ENCODE measurements at places on chromosomes 7 and 10.
A peak's percentile ranks its signal among the peaks of the same experiment; 100 is the strongest.

- DNase-seq, result no peak
These were observed 418.5 kb upstream of the SEMA3A start for GRCh38 chr7:84612981-84613681.

- DNase-seq, result peak; percentile 43
These were observed 8.0 kb upstream of the BEND7 start for GRCh38 chr10:13536674-13537366.

DNA sequence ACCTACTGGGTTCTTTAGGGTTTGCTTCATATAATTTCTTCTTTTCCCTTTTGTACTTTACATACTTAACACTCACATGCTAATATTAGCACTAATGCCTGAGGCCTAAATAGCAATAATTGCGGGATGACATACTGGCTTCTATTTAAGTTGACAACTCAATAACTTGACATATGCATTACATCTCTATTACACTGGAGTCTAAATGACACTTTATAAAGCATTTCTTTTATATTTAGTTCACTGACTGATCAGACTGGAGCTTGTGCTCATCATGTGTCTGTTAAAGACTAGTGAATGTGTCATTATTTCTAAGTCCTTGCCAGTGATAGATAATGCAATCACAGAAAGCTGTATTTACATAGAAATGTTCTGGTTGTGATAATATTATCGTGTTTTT is 472.1 kb upstream of the SEMA3A start:
- DNase-seq, result no peak

DNA sequence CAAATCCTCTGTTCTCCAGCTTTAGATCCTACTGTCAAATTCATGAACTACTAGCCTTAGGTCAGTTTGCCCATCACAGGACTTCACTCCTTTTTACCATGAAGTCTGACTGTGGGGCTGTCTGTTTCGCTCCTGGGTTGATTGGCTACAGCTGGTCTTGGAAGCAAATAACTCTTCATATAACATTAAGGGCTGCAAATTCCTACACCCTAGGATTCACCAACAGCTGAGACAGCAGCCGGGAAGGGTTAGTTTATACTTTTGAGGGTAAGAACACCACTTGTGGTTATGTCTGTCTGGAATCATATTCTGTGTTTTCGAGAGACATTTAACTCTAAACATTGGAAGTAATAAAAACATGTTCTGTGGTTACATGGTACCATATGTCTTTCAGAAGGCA is 55.9 kb upstream of the KIAA1217 start:
- DNase-seq, result no peak

DNA sequence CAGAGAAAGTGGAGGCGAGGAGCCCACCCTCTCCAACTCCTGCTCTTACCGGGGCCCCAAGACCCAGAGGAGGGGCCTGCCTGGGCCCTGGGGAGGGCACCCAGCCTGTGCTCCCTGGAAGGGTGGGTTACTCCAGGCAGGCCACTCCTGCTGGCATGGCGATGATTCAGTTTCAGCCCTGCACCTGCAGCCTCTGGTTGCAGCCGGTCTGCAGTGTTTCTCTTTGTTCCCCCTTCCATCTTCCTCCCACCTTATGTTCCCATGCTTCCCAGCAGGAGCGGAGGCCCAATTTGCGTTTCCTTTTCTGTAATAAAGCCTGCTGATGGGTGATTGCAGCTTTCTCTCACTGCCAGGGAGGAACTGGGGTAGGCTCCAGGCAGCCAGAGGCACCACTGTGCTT is 53.2 kb upstream of the FAM20C start:
- DNase-seq, result no peak

DNA sequence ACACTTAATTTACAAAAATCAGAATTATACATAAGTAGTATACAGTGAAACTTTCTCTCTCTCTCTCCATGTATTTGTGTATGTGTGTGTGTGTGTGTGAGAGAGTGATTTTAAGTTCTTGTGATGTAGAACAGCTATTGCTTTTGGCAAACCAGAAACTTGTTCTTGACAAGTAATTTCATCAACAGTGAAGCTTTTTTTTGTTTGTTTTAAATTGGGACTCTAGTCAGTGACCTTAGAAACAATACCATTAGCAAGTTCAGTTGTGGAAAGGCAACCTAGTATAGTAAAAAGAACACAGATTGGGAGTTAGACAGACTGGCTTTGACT is 319.1 kb downstream of the PTEN start:
- DNase-seq, result no peak

DNA sequence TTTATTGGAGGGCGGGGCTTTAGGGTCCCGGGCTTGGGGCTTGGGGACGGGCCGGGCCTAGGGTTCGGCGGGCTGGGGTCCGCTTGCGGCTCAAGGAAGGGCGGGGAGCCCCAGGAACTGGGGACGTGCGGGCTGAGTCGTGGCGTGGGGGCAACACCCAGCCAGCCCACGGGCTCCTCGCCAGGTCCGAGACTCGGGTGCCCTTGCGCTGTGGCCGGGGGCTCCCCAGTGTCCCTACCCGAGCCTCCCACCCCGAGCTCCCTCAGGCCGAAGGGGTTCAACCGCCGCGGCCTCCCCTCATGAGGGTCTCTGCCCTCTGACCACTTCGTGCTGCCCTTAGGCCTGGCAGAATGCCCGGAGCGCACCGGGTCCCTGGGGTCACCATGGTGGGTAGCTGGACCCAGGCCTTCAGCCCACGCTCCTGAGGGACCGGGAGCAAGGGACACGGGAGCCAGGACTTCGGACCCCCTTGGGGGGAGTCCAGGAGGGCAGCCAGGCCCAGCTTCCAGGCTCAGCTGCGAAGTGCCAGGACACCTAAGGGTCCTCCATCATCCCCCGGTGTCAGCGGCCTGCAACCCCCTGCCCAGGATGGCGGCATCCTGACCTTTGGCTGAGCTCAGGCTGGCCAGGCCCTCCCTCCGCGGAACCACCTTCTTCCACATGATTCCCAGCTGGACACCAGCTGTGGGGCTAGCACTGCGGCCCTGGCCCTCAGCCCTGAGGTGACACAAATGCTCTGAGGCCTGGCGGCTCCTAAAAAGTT is 524 bp upstream of the FUOM start:
- no peak for DNase-seq

GRCh38 chr10:6382081-6382480 is 179.3 kb downstream of the PFKFB3 start:
- DNase-seq, result no peak

DNA sequence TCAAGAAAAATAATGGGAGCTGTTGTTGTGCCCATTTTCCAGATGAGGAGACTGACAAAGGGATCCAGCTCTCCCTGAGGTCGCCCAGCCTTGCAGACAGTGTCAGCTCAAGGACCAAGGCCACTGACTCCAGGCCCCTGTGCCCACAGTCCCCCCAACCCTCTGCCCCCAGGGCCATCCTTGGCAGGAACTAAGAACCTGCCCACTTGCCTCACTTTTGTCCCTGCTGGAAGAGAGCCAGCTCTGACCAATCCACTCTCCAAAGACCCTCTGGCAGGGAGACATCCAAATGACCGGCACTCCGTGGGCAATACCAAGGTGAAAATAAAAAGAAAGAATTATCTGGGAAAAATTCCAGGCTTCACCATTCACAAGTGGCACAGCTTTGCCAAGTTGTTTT is 101.3 kb downstream of the TCERG1L start:
- no peak for DNase-seq

GRCh38 chr7:148135116-148135515 is 455.4 kb upstream of the C7orf33 start:
- DNase-seq, result no peak

DNA sequence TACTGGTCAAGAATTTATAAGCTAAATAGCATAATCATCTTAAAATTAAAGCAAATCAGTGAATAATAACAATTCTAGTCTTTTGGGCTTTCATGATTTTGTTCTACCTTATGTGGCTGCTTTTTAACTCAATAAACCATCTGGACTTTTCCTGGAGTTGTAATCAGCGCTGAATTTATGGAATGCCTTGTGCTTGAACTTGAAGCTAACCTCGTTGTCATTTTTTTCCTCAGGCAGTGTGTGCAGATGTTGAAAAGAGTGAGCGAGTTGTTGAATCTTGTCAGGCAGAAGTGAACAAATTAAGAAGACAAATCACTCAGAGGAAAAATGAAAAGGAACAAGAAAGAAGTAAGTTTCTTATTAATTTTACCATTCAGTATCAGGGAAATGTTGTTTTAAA is 29.5 kb downstream of the ABRAXAS2 start:
- no peak for DNase-seq

GRCh38 chr7:900331-901040 is 24.1 kb downstream of the GET4 start:
- DNase-seq, result no peak

- DNase-seq, result peak; percentile 96
These were observed 4.4 kb downstream of the ZNF655 start for GRCh38 chr7:99562832-99563231.

DNA sequence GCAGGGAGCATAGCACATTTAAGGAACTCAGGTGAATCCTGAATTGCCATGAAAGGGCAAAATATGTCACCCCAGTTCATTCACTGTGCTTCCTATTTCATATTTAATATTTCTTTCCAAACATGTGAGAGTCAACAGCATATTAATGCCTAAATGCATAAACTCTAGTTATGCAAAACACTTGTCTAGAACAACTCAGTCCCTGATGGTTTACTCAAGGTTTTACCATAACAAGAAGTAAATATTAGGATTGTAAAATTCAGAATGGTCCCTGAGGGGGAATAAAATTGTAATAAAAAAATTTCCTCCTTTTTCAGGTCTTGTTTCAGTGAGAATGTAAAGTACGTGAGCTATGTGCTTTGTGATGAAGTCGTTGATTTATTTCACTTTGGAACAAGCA is 51.7 kb upstream of the SEPHS1 start:
- no peak for DNase-seq

DNA sequence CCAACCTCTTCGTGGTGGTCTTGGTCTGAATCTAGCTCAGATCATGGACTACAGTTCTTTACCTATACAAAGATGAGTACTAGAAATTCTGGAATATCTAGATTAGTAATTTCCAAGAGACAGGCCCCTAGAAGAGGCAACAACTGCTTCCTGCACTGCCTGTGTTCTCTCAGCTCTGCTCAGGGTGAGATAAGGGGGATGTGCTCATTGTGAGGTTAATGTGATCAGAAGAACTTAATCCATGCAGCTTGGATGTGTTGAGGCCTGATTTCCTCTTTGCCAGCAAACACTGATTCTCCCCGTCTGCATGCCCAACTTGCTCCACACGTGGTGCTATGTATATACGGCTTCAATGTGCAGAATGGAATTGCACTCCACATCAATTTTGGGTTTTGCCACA is 268.0 kb downstream of the PHTF2 start:
- no peak for DNase-seq

DNA sequence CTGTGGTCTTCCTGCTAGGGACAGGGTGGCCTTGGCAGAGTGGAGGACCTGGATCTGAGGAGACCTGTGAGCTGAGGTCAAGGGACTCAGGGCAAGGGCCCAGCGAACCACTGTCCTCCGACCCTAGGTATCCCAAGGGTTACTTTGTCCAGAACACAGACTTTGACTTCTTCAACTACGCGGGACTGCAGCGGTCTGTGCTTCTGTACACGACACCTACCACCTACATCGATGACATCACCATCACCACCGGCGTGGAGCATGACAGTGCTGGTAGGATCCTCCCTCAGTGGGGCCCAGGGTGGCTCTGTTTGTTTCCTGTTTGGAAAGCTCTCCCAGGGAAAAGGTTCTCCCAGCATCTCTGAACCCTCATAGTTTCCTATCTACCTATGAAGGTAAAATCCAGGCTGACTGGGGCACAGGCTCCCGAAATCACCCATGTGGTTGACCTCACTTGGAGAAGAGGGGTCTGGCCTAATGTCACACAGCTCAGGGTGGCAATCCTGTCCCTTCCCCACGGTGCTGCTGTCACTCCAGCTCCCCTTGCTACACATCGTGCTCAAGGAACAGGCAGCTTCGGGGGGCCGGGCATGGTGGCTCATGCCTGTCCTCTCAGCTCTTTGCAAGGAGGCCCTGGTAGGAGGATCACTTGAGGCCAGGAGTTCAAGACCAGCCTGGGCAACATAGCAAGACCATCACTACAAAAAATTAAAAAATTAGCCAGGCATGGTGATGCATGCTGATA is 57.6 kb downstream of the ZNF727 start:
- DNase-seq, result no peak

- no peak for DNase-seq
These were observed 21.3 kb downstream of the FAM107B start for GRCh38 chr10:14753441-14753840.

DNA sequence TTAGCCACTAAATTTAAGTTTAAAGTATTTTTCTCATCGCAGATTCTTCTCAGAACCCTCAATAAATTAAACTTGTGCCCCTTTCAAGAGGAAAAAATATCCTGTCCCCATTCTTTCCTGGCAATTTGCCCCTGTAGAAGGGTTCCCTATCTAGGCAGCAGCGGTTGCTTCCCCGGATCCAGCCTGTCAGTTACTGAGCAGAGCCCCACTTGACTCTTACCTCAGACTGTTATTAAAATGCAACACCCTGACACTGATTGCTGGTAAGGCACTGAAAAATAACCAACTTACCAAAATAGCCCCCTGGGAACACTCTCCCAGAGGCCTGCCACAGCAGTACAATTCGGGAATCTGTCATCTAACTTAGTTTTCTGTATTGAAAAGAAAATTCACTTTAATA is 13.9 kb downstream of the LMTK2 start:
- no peak for DNase-seq

DNA sequence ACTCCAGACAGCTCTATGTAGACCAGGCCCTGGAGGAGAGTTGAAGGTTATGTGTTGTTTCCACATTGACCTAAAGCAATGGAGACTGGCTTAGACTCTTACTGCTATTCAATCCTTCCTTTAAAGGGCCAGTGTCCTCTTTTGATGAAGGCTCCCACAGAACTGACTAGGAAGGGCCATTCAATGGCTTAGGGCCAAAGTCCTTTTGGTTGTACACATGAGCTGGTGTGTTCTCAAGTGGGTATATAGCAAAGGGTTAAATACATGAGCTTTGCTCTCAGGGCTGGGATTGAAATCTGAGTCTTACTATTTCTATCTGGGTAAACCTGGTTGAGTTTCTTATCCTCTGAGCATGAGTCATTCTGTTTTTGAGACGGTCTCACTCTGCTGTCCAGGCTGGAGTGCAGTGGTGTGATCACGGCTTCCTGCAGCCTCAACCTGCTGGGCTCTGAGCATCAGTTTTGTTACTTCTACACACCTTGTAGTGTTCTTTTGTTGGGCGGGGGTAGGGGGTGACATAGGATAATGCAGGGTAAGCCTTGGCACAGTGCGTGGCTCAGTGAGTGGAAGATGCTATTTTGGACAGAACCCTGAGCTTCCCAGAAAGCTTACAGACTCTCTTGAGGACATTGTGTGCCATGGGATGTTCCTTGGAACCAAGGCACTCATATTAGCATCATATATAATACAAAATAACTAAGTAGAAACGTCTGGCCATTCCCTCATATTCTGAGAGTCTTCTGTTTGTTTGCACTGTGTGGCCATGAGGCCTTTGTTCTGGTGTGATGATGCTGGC is 90.1 kb downstream of the ABCC2 start:
- DNase-seq, result no peak

DNA sequence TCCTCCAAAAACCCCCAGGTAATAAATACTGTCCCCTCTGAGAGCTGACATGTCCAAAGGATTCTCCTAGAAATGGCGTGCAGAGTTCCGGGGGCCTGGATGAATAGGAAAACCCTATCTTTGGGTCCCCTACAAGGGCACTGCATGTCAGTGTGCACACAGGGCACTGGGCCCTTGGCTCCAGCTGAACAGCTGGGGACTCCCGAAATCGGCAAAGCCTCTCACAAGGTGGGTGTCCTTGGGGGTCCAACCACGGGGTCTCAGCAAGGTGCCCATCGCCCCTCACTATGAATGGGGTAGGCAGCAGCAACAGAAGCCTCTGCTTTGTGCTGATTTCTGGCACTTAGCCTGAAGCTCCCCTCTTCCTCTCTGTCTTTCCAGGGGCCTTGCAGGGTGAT is 46.1 kb downstream of the SLIT1 start:
- DNase-seq, result no peak

Measured in SW480 (cell line).